ENCODE measurements at places on chromosomes 6 and 20.

GRCh38 chr6:117028256-117028655 lies 151.2 kb downstream of the RFX6 start:
- no peak for DNase-seq

DNA sequence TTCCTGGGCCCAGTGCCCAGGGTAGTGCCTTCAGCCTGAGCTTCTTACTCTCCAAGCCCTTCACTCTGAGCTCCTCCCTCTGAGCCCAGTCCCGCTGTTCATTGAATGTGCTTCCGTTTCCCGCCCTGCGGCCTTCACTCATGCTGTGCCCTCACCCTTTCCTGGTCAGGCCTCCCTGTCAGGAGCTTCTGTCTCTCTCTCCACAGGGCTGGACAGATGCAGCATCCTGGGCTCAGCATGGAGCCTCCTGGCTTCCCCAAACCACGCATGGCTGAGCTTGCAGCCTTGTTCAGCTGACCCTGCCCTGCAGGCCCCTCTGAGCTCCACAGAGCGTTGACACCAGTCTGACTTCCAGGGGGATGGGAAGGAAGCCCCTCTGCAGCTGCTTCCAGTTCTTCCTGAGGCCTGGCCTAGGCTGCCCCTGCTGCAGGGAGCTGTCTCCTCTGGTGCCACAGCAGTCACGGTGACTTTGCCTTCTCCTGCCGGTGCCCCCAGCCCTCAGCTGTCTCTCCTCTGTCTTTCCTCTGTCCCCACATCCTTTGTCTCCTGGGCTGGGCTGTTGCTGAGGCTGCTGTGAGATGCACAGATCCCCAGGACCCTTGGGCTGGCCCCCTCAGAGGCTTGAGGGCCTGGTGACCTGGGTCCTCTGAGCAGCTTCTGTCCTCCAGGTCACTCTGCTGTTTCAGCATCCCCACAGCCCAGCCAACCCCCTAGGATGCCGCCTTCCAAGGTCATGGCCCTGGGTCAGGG lies 7.9 kb upstream of the MYT1 start:
- DNase-seq: peak; percentile 23

DNA sequence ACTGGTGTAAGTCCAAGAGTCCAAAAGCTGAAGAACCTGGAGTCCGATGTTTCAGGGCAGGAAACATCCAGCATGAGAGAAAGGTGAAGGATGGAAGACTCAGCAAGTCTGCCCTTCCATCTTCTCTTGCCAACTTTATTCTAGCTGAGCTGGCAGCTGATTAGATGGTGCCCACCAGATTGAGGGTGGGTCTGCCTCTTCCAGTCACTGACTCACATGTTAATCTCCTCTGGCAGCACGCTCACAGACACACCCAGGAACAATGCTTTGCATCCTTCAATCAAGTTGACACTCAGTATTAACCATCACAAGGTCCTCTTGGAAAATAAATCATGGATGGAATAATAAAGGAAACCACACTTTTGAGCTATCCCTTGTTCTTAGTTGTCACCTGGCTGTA lies 121.2 kb downstream of the MAP3K7 start:
- DNase-seq: no peak

- DNase-seq: no peak
Measured at GRCh38 chr6:17200395-17200794, 80.8 kb upstream of the RBM24 start.

DNA sequence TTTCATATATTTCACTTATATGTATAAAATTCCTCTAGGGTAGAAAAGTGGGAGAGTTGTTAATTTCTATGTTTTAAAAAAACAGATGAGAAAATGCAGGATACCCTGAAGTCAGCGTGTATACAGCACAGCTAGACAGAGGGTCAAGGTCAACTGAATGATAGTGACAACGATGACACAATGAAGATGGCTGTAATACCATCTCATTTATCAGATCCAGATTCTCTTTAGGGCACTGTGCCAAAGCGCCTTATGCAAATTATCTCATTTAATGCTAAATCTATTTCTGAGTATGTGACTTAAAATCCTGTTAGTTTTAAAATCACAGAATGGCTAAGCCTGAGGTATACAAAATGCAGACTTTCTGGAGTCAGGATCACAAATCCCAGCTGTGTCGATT lies 431.4 kb upstream of the RUNX2 start:
- no peak for DNase-seq

GRCh38 chr6:109331081-109331480 lies 51.2 kb downstream of the CD164 start:
- no peak for DNase-seq

- DNase-seq: no peak
Measured at GRCh38 chr6:57006101-57006500, 40.4 kb upstream of the KIAA1586 start.

GRCh38 chr6:43972913-43973300 lies 154.3 kb downstream of the MRPL14 start:
- DNase-seq: peak; percentile 42

DNA sequence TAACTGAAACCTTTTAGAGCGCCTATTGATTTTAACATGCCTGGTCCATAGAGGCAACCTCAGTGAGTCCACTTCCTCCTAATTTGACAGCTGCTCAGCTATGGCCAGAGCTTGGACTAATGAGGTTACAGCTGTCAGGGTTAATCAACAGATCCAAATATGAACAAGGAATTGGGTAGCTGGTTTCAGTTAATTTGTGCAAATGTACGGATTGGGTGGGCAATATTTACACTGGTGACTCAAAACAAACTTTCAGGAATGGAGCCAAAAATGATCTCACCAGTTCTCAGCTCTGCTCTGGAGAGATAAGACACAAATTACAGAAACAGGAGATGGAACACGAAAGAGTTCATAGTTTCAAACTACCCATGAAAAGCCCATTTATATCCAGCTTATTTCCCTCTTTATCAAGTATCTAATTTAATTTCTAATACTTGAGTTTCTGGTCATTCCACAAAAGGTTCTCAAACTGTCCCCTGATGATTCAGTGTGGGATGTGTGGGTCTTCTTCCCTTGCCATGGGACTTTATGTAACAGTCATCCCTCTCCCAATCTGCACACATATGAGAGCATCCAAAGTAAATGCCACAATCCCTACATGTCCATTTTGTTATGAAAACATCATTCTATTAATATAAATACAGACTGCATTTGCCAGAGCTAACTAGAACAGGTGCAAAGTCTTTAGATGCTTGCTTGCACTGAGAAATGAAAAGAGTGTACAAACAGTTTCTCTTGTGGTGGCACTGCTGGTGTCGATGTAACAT lies 149.9 kb downstream of the RPS12 start:
- DNase-seq: no peak

DNA sequence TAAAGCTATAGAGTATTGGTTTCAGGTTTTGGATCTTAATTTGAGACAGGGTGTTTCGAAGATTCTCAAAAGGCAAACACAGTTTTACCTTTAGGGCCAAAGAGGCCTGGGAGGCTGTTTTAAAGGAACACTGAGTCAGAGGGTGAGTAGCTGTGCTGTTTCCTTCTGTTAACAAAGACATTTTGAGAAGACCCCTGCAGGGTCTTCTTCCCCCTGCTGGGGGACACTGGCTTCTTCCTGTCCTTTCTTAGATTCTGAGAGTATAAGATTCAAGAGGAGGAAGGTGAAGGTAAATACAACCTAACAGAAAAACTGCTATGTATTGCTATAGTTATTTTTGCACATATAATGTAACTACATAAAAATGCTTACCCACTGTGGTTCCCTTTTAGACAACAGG lies 19.0 kb downstream of the HS3ST5 start:
- no peak for DNase-seq

DNA sequence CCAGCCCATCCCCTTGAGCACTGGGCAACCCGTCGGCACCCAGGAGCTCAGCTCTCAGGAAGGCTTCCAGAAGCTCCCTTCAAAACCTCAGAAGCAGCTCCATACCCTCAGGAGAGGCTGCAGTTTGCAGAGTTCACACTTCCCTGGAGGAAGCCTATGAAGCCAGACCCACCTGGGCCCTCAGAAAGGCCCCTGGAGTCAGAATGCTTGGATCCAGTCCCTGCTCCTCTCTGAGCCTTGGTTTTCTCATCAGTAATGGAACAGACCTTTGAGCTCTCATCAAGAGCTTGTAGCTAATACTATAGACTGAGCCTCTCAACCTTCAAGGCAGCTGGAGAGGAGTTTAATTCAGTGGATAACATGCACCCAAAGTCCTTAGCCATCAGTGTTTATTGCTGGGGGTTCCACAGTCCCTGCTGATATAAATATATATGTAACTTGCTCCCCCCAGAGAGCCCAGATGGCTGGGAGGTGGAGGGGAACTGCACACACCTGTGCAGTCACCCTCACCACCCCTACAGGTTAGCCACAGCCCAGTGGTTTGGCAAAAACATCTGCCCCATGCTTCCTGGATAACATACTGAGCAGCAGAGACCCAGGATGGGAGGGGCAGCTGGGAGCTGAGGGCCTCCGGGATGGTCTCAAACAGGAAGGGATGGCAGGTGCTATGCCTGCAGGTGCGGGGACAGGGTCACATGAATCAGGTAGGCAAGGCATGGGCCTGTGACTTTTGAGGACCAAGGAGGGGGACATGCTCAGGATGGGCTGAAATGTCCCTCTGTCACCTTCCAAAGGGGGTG lies 120.1 kb downstream of the SNX5 start:
- peak; percentile 96 for DNase-seq

- no peak for DNase-seq
Measured at GRCh38 chr6:50717734-50718457, 4.6 kb downstream of the TFAP2D start.

DNA sequence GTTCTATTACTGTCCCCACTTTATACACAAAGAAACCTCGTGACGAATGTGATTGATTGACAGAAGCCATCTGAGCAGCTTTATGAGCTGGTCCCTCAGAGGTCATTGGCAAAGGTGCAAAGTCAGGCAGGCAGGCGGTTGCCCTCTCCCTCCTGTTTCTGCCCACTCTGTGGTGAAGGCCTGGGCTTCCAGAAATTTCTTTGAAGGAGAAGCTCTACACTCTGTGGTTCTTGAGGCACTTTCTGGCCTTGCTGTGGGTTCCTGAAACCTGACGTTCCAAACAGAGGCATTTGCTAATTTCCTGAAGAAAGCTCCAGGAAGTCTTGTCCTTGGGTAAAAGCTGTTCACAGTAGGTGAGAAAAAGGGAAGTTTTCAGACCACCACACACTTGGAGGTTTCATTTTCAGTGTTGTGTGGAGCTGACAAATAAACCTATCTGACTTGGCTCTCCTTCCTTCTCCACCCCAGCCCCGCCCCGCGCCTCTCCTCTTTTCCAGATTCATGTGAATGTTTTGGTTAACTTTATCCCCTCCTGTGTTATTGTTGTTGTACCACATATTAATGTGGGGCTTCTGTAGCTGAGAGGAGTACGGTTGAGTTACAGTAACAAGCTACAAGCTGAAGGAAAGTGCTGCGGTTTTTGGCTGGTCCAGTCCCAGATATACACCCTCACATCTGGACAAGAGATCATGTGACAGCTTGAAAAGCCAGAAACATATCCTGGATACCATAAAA lies 274.1 kb downstream of the CLIC5 start:
- peak; percentile 61 for DNase-seq

DNA sequence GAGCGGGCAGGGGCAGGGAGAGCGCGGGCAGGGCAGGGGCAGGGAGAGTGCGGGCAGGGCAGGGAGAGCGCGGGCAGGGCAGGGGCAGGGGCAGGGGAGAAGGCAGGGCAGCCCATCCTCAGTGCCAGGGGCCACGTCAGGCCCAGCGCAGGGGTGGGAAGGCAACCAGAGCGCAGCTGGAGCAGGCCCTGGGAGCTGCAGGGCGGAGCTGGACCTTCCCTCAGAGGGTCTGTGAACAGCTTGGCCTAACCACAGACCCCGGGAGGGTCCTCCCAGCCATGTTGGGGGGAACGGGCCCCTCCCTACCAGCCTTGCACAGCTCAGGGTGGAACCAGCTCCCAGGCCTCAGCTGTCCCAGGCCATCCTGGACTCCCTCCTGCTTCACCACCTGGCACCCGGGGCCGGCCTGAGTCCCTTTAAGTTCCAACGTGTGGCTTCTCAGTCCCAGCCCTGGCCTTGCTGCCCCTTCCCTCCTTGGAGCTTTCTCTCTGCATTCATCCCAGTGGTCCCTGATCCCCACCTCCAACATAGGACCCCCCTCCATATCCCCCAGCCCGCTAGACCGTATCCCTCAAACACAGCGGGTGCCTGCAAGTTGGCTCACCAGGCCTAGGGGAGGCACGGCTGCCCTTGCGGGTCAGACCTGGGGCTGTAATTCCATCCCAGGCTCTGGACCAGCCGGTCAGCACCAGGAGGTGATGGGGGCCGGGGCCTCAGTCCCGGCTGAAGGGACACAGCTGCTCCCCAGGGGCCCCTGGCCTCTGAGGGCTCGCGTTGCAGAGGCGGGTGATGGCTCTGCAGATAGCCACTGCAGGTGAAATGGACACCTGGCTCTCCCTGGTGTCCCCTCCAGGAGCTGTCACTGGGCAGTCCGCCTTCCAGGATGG lies 5.6 kb upstream of the ZBTB46 start:
- no peak for DNase-seq

GRCh38 chr6:71502956-71503355 lies 214.3 kb downstream of the OGFRL1 start:
- no peak for DNase-seq

GRCh38 chr6:10170816-10171215 lies 244.1 kb downstream of the TFAP2A start:
- no peak for DNase-seq

GRCh38 chr6:143504369-143504768 lies 7.2 kb downstream of the FUCA2 start:
- DNase-seq: no peak

- DNase-seq: no peak
Measured at GRCh38 chr6:4660377-4661321, 115.6 kb upstream of the CDYL start.

DNA sequence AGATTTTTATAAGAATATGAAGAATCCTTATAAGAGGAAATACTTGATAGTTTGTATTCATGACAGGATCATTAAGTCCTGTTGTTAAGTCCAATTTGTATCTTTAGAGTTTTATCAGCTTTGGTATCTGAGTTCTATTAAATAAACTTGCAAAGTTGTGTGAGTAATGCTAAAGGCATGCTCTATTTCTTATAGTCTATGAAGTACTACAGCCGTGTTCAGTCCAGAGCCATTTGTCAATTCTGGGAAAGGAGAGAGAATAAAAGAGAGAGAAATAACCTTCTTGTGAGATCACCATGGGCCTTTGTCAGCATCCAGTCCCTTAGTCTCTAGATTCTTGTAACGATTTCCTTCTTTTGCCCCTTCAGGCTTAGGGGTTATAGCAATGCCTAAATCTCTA lies 181.2 kb upstream of the POU3F2 start:
- DNase-seq: no peak

DNA sequence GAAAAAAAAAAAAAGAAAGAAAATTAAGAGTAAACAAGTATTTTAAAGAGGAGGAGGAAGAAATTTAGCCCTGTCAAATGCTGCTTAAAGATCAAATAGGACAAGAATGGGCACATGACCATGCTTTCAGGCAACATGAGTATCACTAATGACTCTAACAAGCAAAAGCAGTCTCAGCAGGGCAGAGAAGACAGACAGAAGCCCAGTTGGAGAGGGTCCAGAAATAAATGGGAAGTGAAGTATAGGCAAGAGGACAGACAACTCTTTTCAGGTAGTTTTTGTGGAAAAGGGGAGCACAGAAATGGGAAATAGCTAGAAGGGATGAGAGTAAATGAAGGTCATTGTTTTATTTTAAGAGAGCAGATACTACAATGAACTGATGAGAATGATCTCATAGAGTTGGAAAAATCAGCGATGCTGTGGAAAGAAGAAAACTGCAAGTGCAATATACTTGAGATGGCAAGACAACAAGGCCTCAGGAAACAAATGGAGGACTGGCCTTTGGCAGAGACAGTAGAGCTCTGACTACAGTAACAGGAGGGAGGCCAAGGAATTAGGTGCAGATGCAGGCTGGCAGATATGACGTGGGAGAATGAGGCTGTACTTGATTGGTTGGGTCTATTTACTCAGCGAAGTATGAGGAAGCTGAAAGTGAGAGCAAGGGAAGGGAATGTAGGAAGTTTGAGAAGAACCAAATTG lies 40.3 kb downstream of the KIF6 start:
- DNase-seq: no peak

All from RPMI8226 (cell line).